Renal pelvis (tissue), 12 donors: ENCODE measurements at places on chromosomes 3 and 15. TPM values are rescaled to one million over a fixed set of nuclear protein-coding genes. Genes with fewer than 3 reads are reported as not detected.

The ADPGK gene
- 63.9 TPM for polyA plus RNA-seq

The EEFSEC gene
- polyA plus RNA-seq: 27.7 TPM

The ITGB5 gene
- polyA plus RNA-seq: 104 TPM

The GRK7 gene
- polyA plus RNA-seq: 0.13 TPM

The EFHB gene
- 2.6 TPM for polyA plus RNA-seq
